ENCODE measurements at places on chromosomes 7 and 10.

- no peak for DNase-seq
- no peaks in the 10 kb centered on the region for H3K4me1 ChIP-seq
- H3K27ac ChIP-seq = no peak overlapping the region
- H3K27me3 ChIP-seq = peaks cover 2% of the 10 kb centered on the region
Observed at GRCh38 chr7:131653418-131654248, 97.2 kb upstream of the PODXL start.

- peak within 1 kb of the TSS; percentile 76 for H3K27ac ChIP-seq
- no peaks in the 10 kb centered on the region for H3K36me3 ChIP-seq
- peak within 1 kb of the TSS; percentile 74 for H3K4me3 ChIP-seq
- H3K4me1 ChIP-seq = peaks cover 34% of the 10 kb centered on the region
- no peak for DNase-seq
- no peaks in the 10 kb centered on the region for H3K27me3 ChIP-seq
Observed at GRCh38 chr7:139829025-139829774, at the start of gene TBXAS1. Gene TBXAS1, plus strand, starts transcription at chr7:139829264. Its CDS starts 127 bp downstream, at chr7:139829391.

GRCh38 chr10:114316744-114317143, 77.7 kb downstream of the VWA2 start:
- H3K4me1 ChIP-seq = no peaks in the 10 kb centered on the region
- no peak overlapping the region for H3K4me3 ChIP-seq
- no peak overlapping the region for H3K27ac ChIP-seq
- no peaks in the 10 kb centered on the region for H3K27me3 ChIP-seq
- H3K36me3 ChIP-seq = no peaks in the 10 kb centered on the region
- DNase-seq = no peak

- H3K27ac ChIP-seq = no peak overlapping the region
- no peaks in the 10 kb centered on the region for H3K27me3 ChIP-seq
- DNase-seq = no peak
- no peaks in the 10 kb centered on the region for H3K36me3 ChIP-seq
- no peaks in the 10 kb centered on the region for H3K4me1 ChIP-seq
Observed at GRCh38 chr10:126917975-126918908, 13.0 kb downstream of the DOCK1 start.

DNA sequence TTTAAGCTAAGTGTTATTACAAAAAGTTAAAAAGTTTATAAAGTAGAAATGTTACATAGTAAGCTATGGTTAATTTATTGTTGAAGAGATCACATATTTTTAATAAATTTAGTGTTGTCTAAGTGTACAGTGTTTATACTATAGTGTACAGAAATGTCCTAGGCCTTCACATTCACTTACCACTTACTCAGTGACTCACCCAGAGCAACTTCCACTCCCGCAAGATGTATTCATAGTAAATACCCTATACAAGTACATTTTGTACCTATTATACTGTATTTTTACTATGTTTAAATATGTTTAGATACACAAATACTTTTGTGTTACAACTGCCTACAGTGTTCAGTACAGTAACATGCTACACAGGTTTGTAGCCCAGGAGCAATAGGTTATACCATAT, 69.2 kb downstream of the DNAJC1 start:
- no peak overlapping the region for H3K27ac ChIP-seq
- no peak for DNase-seq
- H3K27me3 ChIP-seq = no peaks in the 10 kb centered on the region
- H3K36me3 ChIP-seq = peaks cover 16% of the 10 kb centered on the region
- H3K4me1 ChIP-seq = no peaks in the 10 kb centered on the region

DNA sequence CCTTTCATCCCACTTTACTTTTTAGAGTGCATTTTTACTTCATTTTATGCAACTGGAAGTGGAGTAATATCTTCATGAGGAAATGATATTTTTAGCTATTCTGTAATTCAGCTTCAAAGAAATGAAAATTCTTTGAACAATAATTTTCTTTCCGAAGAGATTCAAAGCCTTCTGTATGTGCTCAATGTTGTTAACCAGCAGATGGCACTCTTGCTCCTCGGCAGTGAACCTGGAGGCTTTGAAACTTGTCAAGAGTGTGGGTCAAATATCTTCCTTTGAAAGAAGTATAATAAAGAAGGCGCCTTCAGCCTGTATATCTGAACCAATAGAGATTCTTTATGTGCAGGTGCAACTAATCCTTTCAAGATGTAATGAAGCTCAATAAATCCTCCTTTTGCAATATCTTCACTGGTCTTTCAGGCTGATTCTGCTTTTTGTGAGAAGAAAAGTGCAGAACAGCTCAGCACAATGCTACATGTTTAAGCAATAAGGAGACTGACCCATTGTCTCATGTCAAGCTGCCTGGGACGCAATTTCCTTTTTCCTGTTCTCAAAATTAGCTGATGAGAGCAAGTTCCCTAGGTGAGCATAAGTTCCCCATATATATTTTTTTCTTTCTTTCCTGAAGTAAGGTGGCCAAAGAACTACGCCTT, 258.4 kb downstream of the SEMA3A start:
- no peak overlapping the region for H3K4me3 ChIP-seq
- no peaks in the 10 kb centered on the region for H3K27me3 ChIP-seq
- DNase-seq = no peak
- H3K27ac ChIP-seq = no peak overlapping the region
- H3K4me1 ChIP-seq = no peaks in the 10 kb centered on the region

GRCh38 chr10:85151506-85151905, 823.1 kb downstream of the CCSER2 start:
- no peaks in the 10 kb centered on the region for H3K4me1 ChIP-seq
- H3K27ac ChIP-seq = no peak overlapping the region
- no peak overlapping the region for H3K4me3 ChIP-seq
- DNase-seq = no peak
- no peaks in the 10 kb centered on the region for H3K36me3 ChIP-seq

DNA sequence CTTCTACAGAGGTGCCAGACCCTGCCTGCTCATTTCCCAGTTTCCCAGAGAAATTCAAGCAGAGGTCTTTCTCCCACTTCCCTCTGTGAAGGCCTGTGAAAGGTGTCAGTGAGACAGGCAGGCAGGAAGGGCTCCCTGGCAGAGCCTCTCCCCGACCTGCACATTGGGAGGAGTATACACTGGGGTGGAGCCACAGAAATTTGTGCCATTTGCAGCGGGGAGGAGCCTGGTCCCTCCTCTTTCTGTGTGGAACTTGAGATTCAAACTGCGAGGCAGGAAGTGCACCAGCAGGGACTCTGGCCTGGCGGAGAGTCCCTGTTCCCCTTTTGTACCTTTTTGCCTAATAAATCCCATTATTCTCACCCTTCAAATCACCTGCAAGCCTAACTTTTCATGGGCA, 54.6 kb upstream of the OPN4 start:
- no peaks in the 10 kb centered on the region for H3K4me1 ChIP-seq
- H3K4me3 ChIP-seq = no peak overlapping the region
- H3K27ac ChIP-seq = no peak overlapping the region
- no peaks in the 10 kb centered on the region for H3K27me3 ChIP-seq

DNA sequence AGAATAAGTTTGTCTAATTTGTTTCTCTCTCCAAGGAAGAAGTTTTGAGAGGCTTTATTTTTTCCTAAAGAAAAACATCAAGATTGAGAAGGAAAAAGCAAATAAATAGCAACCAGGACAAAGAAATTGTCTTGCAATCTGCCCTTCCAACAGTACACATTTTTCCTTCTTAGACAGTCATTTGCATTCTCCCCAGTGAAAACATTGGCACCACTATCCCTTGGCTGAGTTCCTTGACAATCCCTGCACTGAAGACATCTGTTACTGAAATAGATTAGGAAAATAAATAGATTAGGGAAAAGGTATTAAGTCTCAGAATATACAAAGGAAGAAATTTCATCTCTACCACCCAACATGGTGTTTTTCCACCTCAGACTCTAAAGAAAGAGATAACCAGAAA, 12.2 kb upstream of the TMEM243 start:
- H3K4me1 ChIP-seq = peaks cover 3% of the 10 kb centered on the region
- H3K4me3 ChIP-seq = no peak overlapping the region
- DNase-seq = no peak

GRCh38 chr10:67017218-67017617, 91.4 kb downstream of the LRRTM3 start:
- H3K36me3 ChIP-seq = no peaks in the 10 kb centered on the region
- no peaks in the 10 kb centered on the region for H3K4me1 ChIP-seq
- H3K4me3 ChIP-seq = no peak overlapping the region
- DNase-seq = no peak
- no peak overlapping the region for H3K27ac ChIP-seq
- H3K27me3 ChIP-seq = no peaks in the 10 kb centered on the region

DNA sequence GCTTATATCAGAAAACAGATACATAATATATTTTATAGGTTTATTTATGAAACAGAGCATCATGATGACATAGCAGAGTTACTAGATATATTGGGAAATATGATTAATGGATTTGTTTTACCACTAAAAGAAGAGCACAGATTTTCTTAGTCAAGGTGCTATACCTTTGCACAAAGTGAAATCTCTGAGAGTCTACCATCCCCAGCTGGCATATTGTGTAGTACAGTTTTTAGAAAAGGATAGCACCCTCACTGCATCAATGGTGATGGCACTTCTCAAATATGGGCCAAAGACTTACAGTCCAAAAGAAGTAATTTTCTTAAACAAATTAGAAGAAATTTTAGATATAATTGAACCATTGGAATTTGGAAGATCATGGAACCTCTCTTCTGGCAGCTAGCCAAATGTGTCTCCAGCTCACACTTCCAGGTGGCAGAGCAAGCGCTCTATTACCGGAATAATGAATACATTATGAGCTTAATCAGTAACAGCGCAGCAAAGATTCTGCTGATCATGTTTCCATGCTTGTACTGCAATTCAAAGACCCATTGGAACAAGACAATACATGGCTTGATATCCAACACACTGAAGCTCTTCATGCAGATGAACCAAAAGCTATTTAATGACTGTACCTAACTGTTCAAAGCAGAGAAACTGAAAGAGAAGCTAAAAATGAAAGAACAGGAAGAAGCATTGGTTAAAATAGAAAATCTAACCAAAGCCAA, 21.9 kb upstream of the CREB3L2 start:
- H3K27me3 ChIP-seq = no peaks in the 10 kb centered on the region
- H3K4me3 ChIP-seq = peak overlapping the region; percentile 17
- H3K27ac ChIP-seq = peak overlapping the region; percentile 26
- DNase-seq = no peak

- no peaks in the 10 kb centered on the region for H3K36me3 ChIP-seq
- H3K4me1 ChIP-seq = no peaks in the 10 kb centered on the region
- H3K27me3 ChIP-seq = no peaks in the 10 kb centered on the region
- no peak overlapping the region for H3K4me3 ChIP-seq
Observed at GRCh38 chr7:50865450-50865849, 82.8 kb upstream of the GRB10 start.

- no peak for DNase-seq
- no peak overlapping the region for H3K4me3 ChIP-seq
- peaks cover 31% of the 10 kb centered on the region for H3K4me1 ChIP-seq
- peak overlapping the region; percentile 59 for H3K27ac ChIP-seq
- H3K36me3 ChIP-seq = no peaks in the 10 kb centered on the region
- no peaks in the 10 kb centered on the region for H3K27me3 ChIP-seq
Observed at GRCh38 chr7:35714862-35715261, 19.9 kb upstream of the HERPUD2 start.

GRCh38 chr7:42278344-42278743, 41.3 kb upstream of the GLI3 start:
- no peak overlapping the region for H3K4me3 ChIP-seq
- H3K4me1 ChIP-seq = no peaks in the 10 kb centered on the region
- peaks cover 12% of the 10 kb centered on the region for H3K27me3 ChIP-seq
- no peak for DNase-seq
- H3K27ac ChIP-seq = no peak overlapping the region
- H3K36me3 ChIP-seq = no peaks in the 10 kb centered on the region

GRCh38 chr7:133940368-133940767, 186.8 kb upstream of the LRGUK start:
- no peaks in the 10 kb centered on the region for H3K27me3 ChIP-seq
- H3K36me3 ChIP-seq = peaks cover 32% of the 10 kb centered on the region
- no peak overlapping the region for H3K27ac ChIP-seq
- H3K4me3 ChIP-seq = no peak overlapping the region
- no peak for DNase-seq
- H3K4me1 ChIP-seq = no peaks in the 10 kb centered on the region

Measured in activated B cell treated with CpG ODN at 0.5 μM for 24 hours (primary cell).